NCI-H2107 (cell line): ENCODE measurements at places on chromosomes 2 and 18.

DNA sequence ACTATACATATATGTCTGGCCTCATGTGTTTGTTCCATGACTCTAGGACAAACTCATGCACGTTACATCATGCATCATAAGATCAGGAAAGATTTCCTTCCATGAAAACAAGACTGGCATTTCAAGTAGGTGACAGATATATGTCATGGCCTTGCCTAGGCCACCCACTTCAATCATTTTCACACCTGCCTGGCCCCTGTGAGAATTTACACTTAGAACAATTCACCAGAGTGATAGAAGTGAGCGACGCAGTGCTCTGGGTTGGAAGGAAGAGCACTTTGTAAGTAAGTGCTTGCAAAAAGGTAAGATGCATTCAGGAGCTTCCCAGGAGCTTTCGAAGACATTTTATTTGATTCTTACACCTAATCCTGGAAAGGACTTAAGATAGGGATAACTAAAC is 39.5 kb downstream of the TMEM163 start:
- DNase-seq: no peak

GRCh38 chr2:176099159-176099727 is 352 bp upstream of the HOXD12 start:
- no peak for DNase-seq

GRCh38 chr18:9404565-9405060 is 70.0 kb downstream of the TWSG1 start:
- DNase-seq: no peak

DNA sequence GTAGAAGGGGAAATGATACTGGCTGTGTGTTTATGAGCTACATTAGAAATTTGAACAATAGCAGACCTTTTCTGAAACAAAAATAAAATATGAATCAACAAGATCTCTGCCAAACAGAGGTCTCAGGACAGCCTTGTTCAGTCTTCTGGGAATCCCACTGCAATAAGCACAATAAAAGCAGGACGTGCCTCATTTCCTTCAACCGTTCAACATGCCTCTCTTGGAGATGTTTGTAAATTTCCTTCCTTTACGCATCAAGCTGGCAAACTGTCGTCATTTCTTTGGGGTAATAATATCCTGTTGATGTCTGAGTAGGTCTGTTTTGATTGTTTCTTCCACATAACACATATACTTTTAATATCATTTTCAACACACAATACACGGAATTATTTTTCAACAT is 77.2 kb downstream of the TCF4 start:
- no peak for DNase-seq

- no peak for DNase-seq
Measured at GRCh38 chr2:105407946-105408743, 9.3 kb upstream of the FHL2 start.

DNA sequence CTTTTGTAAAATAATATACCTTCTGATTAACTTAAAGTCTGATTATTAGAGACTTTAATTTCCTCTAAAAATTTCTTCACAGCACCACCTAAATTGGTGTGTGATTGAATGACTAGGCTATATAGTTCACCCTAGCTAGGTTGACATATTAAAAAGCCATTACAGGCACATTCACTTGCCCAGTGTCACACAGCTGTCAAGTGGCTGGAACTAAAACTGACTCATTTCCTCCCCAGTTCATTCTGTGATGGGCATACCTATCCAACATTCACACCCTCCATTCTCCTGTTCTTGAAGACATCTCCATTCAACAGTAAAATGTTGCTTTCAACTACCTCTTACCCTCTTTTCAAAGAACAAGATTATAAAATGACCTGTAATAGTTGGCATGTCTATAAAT is 334.5 kb downstream of the ARHGAP15 start:
- DNase-seq: no peak

DNA sequence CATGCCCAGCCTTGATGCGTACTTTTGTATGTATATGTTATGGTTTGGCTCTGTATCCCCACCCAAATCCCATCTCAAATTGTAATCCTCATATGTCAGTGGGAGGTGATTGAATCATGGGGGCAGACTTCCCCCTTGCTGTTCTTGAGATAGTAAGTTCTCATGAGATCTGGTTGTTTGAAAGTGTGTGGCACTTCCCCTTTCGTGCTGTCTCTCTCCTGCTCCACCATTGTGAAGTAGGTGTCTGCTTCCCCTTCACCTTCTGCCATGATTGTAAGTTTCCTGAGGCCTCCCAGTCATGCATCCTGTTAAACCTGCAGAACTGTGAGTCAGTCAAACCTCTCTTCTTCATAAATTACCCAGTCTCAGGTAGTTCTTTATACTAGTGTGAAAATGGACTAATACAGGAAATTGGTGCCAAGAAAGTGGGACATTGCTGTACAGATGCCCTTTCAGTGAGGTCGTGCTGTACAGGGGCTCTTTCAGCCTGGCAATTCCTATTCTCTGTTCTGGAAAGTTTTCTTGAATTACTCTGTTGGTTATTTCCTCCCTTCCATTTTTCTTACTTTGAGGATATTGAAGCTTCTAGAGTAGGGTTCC is 38.2 kb downstream of the KCMF1 start:
- DNase-seq: no peak

- DNase-seq: no peak
Measured at GRCh38 chr2:23578964-23579671, 194.1 kb downstream of the KLHL29 start.

DNA sequence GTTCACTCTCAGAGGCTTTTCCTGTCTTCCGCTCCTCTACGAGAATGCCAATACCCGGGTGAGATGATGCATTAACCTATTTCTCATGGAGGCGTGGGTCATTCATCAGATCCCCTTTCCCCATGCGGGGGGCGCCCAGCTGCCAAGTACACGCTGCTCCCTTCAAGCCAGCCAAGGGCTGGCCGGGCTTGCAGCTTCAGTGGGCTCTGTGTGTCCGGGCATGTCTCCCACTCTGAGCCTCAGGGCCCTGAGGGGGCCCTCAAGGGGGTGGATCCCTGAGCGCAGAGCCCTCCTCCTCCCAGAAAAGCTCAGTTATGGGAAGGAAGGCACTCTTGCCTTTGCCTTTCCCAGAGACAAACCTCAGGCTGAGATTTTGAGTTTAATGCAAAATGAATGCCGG is 431.8 kb upstream of the MYT1L start:
- no peak for DNase-seq

DNA sequence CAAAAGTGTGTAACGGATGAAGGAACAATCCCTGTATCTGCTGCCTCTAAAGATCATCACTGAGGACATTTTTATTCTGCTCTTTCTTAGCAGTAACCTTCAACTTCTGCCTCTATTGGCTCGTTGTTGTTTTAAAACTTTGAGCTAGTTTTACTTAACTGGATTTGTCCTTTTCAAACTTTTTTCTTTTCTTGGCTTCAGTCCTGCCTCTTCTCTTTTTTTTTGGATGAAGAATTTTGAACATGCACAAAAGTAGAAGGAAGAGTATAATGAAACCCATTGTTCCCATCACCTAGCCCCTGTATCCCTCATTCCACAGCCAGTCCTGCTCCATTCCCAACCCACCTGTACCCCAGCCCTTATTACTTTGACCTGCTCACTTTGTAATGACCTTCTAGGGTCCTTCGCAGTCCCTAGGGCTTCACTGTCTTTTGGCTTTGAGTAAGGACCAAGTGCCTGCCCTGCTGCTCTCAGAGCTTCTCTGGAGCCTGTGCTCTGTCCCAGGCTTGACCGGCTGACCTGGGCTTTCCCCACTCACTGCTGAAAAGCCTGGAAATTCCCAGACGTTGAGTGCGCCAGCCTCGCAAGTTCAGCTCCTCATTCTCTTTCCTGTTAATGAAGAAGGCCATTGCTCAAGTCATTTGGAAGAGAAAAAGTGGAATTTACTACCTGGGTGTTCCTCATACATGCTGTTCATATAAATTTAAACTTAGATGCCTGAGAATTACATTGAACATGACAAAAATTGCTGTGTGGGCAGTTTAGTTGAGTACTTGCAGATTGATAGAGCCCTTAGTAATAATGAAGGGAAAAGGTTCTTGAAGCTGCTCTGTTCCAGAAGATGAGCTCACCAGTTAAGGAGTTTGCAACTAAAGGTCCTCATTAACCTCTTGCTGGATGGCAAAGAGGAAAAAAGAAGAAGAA is 149.3 kb upstream of the ALPP start:
- no peak for DNase-seq

GRCh38 chr2:213084261-213084660 is 67.2 kb downstream of the IKZF2 start:
- DNase-seq: no peak

GRCh38 chr18:25284861-25285550 is 67.0 kb downstream of the ZNF521 start:
- DNase-seq: no peak

DNA sequence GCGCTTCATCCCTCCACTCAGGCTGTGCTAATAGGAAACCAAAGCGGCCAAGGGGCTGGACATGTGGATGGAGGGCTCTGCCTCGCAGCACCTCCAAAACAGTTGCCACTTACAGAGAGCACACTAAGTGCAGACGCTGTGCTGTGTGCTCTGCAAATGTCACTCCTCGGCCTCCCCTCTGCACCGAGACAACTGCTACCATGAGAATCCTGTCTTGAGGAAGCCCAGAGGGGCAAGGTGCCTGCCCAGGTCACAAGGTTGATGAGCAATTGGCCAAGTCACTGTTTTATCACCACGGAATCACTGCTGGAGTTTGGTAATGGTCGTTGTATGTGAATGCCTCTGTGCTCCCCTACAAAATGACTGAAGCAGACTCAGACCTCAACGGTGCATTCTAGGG is 132.2 kb downstream of the SEPTIN10 start:
- DNase-seq: no peak

DNA sequence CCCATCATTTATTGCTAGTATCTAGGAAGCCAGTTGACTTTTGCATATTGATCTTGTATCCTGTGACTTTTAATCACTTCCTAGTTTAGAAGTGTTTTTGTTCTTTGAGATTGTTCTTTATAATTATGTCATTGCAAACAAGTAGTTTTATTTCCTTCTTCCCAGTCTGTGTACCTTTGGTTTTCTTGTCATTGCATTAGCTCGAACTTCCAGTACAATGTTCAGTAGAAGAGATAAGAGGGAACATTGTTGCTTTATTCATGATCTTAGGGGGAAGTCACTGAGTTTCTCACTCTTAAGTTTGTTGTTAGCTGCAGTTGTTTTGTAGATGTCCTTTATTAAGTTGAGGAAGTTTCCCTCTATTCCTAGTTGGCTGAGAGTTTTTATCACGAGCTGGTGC is 61.0 kb downstream of the TRAPPC12 start:
- no peak for DNase-seq

GRCh38 chr2:207718521-207718920 is 7.1 kb downstream of the CCNYL1 start:
- DNase-seq: no peak

DNA sequence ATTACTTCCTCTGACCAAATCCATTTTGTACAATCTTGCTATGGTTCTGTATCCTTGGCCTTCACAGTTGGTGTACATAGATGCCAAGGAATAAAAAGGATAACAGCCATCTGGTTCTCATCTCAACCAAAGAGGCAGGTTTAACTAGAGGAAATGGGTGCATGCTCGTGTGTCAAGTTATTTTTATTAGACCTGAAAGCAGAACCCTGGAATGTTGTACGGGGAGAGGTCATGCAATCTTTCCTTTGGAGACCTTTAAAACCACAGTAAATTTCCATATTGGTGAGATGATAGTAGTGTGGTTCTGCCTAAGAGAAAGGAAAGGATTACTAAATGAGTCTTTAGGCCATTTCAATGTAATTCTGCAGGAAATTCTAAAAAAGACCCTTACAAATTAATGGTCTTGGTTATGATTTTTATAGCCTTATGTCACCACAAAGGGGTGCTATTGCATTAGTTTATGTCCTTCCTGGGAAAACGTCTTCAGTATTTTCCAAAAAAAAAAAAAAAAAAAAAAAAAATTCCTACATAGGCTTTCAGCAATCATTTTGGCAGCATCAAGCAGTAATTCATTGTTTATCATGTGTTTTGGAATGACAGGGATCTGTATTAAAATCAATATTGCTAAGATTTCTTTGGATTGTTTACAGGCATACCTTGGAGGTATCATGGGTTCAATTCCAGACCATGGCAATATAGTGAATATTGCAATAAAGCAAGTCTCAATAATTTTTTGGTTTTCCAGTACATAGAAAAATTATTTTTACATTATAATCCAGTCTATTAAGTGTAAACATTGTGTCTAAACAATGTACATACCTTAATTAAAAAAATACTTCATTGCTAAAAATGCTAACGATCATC is 270.8 kb downstream of the NYAP2 start:
- DNase-seq: no peak

GRCh38 chr2:22958308-22958707 is 426.7 kb upstream of the KLHL29 start:
- no peak for DNase-seq

GRCh38 chr2:134142903-134143302 is 111.0 kb upstream of the MGAT5 start:
- DNase-seq: no peak

DNA sequence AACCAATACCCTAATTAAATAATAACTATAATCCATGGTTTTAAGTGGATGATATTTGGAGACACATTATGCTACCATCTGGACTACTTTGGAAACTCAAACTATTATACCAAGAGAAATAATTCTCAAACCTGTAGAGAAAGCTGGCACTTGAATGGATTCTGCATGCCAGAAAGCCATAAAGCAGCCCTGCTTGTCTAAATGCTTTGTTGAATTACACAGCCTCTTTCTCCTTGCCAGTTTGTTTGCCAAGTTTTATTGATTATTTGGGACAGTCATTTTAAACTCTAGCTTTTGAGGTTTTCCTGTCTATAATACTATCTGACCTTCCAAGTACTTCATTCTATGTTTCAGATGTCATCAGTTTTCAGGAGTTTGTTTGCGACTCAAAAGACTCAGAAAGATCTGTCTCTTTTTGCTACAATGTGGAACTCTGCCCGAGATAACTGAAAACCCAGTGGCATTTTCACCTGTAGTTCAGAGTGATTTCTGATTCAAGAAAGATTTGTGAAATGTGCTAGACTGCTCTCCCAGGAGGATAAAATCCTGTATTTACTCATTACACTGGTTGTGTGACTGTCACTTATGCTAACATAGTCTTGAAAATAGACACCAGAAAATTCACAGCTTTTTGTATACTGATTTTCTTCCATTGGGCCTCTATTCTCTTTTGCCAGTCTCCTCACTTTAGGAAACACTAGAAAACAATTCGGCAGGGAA is 29.2 kb upstream of the MBOAT2 start:
- DNase-seq: no peak

DNA sequence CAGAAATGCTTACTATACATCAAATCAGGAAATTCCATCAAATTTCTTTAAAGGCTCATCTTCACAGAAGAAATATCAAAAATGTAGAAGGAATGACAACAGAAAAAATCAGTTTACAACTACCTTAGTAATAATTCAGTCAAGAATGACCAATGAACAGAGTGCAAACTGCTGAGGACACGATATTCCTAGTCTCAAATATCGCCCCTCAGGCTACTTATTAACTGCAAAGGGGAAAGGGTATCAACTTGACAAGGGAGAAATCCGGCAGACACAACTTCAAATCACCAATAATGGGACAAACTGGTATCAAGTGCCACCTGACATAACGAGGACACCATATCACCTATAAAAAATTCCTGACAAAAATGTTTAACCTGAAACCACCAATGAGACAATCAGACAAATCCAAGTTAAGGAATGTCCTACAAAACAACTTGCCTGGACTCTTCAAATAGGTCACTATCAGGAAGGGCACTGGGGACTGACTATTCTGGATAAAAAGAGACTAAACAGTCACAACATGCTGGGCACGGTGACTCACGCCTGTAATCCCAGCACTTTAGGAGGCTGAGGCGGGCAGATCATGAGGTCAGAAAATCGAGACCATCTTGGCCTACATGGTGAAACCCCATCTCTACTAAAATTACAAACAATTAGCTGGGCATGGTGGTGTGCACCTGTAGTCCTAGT is 12.8 kb downstream of the COX7A2L start:
- DNase-seq: no peak

- DNase-seq: no peak
Measured at GRCh38 chr2:226511311-226511710, 288.3 kb downstream of the IRS1 start.
